ENCODE measurements at places on chromosomes 5 and 9. TPM values are rescaled to one million over a fixed set of nuclear protein-coding genes. Genes with fewer than 3 reads are reported as not detected.

DNA sequence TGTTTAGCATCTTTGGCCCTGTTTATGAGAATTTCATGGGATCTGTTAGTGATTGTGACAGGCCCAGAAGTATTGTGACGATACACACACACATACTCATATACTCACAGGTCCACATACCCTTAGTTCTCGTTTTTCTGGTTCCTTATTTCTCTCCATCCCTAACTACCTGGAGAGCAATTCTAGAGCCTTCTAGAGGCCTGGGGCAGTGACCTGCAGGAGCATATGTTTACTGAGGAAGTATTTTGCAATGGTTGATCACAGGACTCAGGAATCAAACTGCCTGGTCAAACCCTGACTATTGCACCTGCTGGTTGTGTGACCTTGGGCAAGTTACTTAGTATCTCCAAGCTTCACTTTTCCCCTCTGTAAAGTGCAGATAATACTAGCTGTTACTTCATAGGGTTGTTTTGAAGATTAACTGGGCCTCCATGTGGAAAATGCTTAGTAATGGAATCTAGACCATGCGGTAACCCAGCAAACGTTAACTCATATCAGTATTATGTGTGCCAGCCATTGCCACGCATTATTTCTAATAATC, 8.7 kb downstream of the PAPPA start:
- DNase-seq = no peak

DNA sequence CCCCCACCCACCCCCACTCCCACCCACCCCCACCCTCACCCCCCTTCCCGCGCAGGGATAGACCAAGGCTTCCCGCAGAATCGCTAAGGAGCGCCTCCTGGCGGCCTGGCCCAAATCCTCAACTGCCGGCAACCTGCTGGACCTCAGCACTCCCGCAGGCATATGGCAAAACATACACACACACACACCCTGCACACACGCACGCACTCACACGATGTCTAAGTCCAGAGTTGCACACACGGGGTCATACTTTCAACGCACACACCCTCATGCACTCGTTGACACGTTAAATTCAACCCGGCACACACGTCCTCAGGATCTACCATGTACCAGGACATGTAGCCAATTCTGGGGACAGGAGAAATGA, 1.7 kb downstream of the CPLX2 start:
- DNase-seq = no peak

GRCh38 chr5:90890180-90890579, 331.6 kb downstream of the ADGRV1 start:
- DNase-seq = no peak

SMC2 gene
- total RNA-seq = 8.4 TPM

DNA sequence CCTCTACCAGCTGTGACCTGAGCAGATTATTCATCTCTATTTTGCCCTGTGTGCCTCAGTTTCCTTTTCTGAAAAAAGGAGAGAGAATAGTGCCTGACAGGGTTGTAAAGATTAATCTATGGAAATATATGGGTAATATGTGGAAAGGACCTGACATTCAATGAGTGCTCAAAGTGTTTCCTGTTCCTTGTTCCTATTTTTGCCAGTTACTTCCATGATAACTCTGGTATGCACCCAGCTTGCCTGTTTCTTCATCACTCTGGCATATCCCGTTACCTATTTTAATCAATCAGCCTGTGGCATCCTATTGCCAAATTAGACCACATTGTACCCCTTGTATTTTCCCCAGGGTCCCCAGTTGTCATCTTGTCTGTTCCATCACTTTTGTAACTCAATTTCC, 3.6 kb upstream of the ARAP3 start:
- no peak for DNase-seq

- DNase-seq = no peak
Observed at GRCh38 chr5:96143450-96143849, 181.8 kb upstream of the ELL2 start.

CCDC192 gene
- total RNA-seq = not detected

DNA sequence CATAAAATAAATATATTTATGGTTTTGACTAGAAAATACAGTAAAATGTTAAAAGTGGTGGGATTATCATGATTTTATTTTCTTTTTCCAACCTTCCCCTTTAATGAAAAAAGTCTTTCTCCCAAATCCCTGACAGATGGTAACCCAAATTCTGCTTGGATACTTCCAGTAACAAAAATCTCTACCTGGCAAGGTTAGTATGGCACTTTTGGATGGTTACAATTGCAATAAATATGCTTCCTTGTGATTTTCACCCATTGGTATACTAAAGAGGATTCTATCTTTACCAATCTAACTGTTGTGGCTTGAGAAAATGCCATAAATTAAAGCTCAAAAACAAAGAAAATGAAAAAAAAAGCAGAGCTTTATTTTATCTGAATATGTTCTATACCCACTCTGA, 62.8 kb downstream of the GABRB2 start:
- no peak for DNase-seq

DNA sequence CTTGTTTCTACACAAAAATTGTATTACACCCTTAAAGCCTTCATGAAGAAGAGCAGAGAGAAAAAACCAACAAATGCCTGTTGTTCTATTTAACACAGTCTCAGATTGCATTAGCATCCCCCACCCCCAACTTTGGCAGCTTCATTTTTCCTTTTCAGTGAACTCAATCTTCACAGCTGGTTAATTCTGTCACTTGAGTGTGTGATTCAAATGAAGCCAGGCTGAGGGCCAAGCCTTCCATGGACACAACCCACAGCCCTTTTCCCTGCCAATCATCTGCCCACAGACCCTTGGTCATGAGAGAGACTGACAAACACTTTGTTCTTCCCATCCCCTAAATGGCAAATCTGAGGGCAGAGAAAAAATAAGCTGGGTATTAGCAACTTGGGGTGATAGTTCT, 217.5 kb upstream of the NMUR2 start:
- no peak for DNase-seq

GRCh38 chr9:130140706-130141105, 31.5 kb upstream of the NCS1 start:
- DNase-seq = no peak

DNA sequence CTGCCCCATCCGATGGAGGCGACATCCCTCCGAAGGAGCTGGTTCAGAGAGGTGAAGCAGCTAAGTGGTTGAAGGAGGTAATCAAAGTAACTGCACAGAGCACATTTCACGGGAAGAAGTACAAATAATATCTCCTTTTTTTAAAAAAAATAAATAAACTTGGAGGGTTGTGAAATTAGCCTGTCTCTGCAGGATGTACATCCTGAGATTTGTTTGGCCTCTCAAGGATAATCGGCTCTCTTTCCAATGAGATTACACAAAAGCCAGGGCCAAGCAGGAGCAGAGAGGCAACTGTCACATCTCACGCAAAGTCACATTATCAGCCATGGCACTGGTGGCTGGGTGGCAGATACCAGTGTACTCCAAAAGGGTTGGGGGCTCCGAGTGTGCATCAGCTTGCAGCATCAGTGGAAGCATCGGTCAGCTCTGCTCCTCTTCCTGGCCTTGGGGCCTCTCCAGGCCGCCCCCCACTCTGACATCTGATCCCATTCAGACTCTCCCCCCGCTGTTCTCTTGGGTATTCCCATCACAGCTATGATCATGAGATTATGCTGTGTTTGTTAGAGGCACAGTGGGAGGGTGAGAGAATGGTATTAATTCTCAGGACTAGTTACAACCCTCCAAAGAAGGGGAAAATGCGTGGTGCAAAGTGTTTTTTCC, 109.9 kb downstream of the UGCG start:
- DNase-seq = no peak

DNA sequence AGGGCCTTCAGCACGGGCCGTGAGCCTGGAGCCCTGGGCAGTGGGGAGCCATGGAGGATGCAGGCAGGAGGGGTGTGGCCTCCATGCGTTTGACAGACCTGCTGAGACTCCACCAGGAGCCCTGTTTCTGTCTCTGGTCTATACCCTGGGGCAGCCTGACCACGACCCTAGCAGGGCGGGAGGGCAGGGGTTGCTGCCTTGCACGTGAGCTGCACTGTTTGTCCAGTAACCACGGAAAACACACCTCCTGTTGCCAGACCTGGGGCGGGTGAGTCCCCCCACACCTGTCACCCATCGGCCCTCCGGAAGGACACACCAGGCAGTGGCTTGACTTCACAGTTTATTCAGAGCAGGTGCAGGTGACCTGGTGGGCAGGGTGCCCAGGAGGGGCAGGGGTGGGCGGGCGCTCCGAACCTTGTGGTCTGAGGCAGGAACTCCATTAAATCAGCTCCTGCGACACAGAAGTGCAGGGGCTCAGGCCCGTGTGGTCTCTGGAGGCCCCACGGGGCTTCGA, 3.9 kb downstream of the LCN8 start:
- no peak for DNase-seq

DNA sequence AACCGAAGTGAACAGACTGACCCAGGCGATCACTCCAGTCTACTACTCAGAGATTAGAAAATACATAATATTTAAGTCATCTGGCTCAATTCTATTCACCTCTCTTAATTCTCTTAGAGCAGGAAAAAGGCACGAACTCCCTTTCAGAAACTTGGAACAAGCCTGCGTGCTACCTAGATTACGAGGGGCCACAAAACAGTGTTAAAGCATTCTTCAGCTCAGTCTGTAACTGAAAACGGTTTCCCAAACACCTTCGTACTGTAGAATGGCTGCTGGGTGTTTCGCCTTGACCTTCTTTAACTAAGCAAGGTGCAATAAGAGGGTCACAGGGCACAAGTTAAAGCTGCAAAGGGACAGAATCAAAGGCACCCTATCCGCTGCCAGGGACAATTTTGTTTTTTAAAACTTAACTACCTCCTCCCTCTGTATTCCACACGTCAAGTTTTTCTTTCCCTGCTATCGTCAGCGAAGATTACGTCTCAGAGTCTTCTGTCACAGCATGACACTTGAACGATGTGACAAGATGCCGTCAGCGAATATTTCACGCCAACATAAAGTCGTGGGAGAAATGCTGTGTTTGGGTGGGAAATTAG, 687 bp downstream of the LYSMD3 start:
- no peak for DNase-seq

DNA sequence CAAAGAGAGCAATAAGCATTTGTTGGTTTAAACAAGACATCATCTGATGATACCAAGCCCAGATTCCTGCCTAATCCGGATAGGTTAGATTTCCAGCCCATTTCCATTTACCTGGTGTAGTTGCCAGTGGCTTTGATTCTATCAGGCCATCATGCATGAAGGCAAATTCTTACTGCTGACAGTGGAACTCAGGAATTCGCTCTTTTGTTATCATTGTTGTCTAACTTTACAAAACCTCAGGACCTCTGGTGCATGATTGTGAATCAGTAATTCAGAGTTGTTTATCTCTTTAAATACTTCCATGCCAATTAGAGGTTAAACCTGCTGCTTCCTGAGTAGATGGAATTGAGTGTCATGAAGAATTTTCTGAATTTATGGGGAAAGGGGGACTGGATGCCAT, 76.5 kb downstream of the C9orf152 start:
- no peak for DNase-seq
